ENCODE measurements at places on chromosomes 6 and 20.

- no peak for DNase-seq
These were observed 1.9 kb upstream of the SPTLC3 start for GRCh38 chr20:13006825-13007224.

- DNase-seq = no peak
These were observed 38.3 kb downstream of the SNX3 start for GRCh38 chr6:108222504-108222903.

DNA sequence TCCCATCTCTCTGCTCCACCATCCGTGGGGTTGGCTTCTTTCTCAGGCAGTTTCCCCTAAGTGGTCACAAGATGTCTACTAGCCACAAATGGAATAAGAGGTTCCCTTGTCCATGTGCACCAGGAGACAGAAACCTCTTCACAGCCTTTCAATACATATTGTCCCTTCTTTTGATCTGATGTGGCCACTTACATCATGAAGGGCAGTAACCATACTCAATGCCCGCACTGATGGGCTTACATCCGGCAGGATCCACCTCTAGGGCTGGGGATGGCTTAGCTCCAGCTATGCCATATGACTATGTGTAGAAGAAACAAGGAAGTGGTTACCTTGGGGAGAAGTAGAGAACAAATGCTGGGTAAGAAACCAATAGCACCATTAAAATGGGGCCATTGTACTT, 64.4 kb downstream of the PLEKHG1 start:
- no peak for DNase-seq

- DNase-seq = no peak
These were observed 2.2 kb upstream of the UBD start for GRCh38 chr6:29561606-29562181.

DNA sequence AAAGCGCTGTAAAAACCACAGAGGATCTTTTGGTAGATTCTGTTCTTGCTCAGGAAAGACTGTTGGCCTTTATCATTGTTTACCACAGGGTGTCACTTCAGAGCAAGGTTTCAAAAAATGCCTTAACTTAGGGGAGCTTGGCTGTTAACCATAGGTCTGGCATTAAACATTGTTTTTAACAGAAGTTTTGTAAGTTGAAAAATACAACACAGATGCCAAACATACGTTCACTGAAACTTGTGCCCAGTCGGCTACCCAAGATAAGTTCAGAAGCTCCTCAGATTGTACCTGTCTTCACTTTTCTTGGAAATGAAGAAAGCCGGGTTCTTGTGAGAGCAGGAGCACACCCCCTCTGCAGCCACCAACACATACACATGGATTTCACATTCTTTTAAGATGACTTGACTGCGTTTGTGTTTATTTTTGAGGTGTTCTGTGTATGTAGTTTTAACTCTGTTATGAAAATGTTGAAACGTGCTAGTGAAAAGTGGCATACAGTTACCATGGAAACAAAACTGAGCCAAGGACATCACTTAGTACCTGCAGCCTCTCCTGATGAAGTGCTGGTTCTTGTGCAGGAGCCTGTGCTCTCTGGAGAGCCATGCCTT, 64.9 kb downstream of the SYCP2L start:
- no peak for DNase-seq

DNA sequence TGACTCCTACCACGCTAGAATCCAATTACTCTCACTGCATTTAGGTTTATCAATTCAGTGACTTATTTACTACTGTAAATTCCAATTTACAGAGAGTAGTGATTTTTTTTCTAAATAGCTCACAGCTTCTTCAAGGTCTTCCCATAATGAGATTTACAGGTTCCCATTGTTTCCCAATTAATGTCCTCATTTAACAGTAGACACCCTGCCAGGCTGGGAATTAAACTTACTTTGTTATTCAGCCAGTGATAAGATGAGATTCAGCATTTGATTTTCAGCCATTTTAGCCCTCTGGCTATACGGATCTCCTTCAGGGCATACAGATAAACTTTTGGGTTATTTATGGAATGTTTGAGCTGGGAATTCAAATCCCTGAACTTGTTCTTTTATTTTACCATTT, 582.9 kb upstream of the EYS start:
- DNase-seq = no peak

- DNase-seq = no peak
These were observed 12.5 kb upstream of the PANK2 start for GRCh38 chr20:3876676-3877075.

GRCh38 chr6:41706876-41707564, 28.4 kb downstream of the TFEB start:
- DNase-seq = no peak

- DNase-seq = no peak
These were observed 323.9 kb downstream of the ZFAND3 start for GRCh38 chr6:38143191-38144150.
